CD4-positive, alpha-beta T cell treated with Interleukin-12 subunit alpha and Interleukin-12 subunit beta, for 1 hour (primary cell): ENCODE measurements at places on chromosomes 7 and 10.

GRCh38 chr10:18793951-18794350 lies 134.7 kb downstream of the ARL5B start:
- no peak for DNase-seq

GRCh38 chr10:47116445-47116844 lies 183.6 kb upstream of the GDF10 start:
- no peak for DNase-seq

- no peak for DNase-seq
These were observed 158.9 kb downstream of the RTKN2 start for GRCh38 chr10:62109587-62110293.

DNA sequence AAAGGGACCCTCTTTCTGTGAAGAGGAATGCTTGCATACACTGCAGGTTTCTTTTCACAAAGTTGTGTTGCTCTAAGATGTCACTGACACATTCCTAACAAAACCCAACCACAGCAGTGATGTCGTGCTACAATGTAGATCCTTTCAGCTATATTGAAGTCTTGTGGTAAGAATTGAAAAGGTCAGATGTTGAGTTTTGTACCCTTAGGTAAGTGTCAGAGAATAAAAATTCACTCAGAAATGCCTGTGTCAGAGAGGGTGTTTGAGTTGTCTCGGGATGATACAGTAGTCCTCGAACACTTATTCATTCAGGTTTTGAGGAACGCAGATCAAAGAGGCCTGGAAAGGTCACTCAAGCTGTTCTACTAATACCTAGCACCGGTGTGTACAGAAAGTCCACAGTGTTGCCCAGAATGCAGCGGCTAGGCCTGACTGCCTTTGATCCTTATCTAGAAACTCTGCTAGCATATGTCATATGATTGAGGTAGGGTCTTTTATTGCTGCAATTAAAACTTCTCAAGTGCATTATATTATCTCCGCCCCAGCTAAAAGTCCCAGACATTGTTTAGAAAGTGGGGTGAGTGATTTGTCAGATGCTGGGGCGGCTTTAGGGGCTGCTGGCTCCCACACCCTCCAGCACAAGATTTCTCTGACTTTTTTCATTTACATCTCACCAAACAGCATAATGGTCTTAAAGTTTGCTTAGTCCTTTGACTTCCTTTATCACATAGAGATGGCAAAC lies 26.0 kb downstream of the RNF32 start:
- no peak for DNase-seq

GRCh38 chr10:100024748-100025147 lies 15.0 kb upstream of the DNMBP start:
- no peak for DNase-seq

GRCh38 chr7:7688310-7688709 lies 30.1 kb downstream of the RPA3 start:
- no peak for DNase-seq
